ENCODE measurements at places on chromosomes 11 and 22.

DNA sequence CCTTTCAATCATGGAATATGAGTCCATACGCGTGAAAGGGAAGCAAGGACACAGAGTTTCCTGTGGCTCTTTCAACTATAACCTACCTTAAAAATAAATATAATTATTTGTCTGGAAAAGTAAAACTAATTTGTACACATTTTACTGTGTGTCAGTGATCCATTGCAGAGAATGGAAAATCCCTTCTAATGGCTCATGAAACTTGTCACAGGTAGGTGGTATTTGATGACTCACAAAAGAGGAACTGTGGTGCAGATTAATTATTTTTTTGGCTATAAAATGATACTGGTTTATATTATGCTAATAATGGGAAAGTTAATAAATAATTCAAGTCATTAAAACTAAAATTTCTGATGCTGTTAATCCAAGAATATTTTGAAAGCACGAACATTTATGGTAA, 792.2 kb downstream of the METTL15 start:
- DNase-seq = no peak

- DNase-seq = no peak
These were observed 125.6 kb downstream of the GRIK4 start for GRCh38 chr11:120637131-120637530.

GRCh38 chr11:7657306-7658025, 15.8 kb downstream of the CYB5R2 start:
- DNase-seq = no peak

DNA sequence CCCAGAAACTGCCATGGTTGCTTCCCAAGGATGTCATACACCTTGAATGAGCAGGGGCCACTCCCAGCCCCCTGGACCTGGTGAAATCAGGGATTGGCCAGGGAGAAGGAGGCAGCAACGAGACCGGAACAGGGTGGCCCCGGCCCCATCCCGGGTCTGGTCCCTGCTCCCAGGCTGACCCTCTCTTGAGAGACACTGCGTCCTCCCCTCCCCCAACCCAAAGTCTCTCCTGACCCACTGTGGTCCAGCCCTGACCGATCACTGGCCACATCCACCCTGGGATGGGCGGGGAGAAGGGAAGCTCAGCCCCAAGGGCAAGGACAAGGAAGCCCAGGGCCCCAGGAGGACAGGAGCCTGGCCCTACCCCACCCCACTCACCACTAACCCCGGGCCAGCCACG, 12.4 kb downstream of the CYTH4 start:
- no peak for DNase-seq

- no peak for DNase-seq
These were observed 24.2 kb downstream of the NCAPD3 start for GRCh38 chr11:134199531-134199930.

- DNase-seq = peak; percentile 86
These were observed 15.2 kb downstream of the PRR33 start for GRCh38 chr11:1876361-1877063.

- DNase-seq = no peak
These were observed 4.8 kb upstream of the SLC39A13 start for GRCh38 chr11:47403571-47403970.

GRCh38 chr22:46075764-46076531, 74.4 kb upstream of the PPARA start:
- peak; percentile 74 for DNase-seq

DNA sequence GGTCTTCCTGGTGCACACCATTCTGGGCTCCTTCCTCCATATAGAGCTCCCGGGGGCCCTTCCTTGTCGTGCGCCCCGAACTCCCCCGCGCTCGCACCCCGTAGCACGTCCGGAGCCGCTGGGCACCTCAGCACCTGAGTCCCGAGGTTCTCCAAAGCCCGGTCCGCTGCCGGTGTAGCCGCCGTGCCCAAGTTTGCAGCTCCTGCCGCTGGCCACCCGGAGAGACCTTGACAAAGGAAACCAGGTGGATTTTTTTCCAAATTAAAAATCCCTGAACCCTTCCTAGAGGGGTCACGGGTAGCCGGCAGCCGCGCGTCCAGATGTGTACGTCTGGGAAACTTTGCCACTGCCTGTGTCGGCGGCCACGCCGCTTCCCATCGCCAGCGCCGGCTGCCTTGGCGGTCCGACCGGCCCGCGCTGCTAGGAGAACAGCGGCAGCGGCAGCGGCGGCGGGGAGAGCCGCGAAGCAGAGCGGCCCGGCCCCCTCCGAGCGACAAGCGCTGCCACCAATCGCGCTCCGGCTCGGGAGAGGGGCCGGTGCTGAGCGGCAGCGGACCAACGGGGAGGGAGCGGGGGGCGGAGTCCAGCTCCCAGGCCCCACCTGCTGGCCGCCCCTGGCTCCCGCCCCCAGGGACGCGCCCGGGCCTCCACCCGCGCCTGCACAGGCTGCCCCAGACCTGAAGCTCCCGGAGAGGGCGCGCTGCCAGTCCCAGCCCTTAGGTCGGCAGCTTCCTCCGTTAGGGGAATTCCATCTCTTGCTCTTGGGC, at the start of gene GALNT18:
Gene GALNT18, minus strand, starts transcription at position 433 of the 767 bp plus-strand sequence.
- DNase-seq = peak; percentile 92

GRCh38 chr11:76885390-76886097, 24.8 kb downstream of the ACER3 start:
- DNase-seq = no peak

DNA sequence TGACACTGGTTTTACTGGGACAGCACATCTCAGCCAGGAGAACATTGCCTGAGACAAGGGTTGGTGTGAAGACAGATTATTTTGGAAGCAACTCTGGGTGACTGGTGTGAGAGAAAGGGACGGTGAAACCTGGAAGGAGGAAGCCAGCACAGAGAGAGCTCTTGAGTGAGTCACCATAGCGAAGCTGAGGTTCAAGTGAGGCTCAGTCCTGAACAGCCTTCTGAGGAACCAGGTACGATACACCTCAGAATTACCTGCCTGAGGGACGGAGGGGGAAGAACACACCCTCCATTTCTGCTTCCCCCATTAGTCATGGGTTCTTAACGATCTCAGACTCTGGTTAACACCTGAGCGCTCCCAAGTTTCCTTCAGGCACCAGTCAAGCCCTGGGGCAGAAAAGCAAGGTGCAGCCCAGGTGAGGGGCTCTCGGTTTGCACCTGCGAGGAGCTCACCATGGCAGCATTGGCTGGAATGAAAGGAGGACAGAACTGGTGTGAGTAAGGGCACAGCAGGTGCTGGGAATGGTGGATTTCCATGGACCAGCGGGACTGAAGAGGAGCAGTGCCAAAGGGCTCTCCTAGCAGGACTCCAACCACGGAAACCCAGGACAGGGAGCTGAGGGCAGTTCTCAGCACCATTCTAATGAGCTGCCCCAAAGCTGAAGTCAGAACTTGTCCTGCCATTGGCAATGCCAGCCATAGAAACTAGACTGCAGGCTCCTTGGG, 459.3 kb downstream of the OPCML start:
- DNase-seq = no peak

- no peak for DNase-seq
These were observed 59.1 kb upstream of the SCUBE2 start for GRCh38 chr11:9150501-9150900.

GRCh38 chr22:40345815-40346184, 500 bp upstream of the ADSL start:
- DNase-seq = peak; percentile 83

DNA sequence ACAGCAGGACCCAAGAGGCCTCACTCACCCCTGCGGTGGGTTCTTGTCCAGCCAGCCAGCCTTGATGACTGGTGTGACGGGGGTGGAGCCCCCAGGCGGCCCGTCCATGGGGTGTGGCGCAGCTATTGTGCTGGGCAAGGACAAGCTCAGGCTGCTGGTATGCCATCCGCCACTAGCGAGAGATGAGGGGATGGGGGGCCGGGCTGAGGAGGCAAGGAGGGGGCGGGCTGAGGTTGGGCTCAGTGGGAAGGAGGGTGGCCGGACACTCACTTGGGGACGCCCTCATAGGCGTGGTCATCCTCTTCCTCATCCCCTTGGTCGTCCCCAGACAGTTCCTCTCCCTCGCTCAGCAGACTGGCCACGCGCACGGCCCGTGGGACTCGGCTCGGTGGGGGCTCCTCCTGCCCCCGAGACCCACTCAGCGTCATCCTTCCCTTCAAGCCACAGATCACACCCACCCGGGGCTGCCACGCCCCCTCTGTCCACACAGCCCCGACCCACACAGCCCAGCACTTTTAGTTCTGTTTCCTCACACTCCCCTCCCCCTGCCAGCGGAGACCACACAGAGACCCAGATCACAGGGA, 38.0 kb upstream of the PDE2A start:
- peak; percentile 86 for DNase-seq

GRCh38 chr11:47183031-47183856, 3.0 kb downstream of the PACSIN3 start:
- DNase-seq = no peak

DNA sequence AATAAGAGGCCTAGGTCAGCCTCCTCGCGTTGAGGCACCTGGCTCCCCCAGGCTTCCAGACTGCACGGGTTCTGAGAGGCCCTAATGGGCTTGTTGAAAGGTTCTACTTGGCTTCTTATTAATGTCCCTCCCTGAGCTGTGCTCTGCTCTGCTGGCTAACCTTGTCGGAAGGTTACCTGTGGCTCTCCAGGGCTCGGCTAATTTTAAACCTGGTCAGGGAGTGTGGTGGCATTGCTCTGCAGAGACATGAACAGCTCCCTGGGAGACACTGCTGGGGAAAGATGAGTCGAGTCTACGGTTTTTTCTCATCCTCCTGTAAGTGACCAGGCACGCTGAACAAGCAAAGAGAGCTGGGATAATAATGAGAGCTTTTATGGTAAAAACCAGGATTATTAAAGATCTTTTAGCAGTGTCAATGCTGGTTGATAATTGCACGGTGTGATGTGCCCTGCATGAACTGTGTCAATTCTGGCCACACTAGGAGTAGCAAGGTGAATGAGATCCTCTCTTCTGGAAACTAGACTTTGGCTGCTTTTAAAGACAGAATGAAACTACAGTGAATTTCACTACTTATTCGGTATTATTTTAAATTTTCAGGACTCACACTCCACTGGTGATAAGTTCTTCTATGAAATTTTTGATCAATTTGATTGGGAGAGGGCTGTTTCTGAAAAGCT, 70.7 kb downstream of the TEAD1 start:
- DNase-seq = no peak

DNA sequence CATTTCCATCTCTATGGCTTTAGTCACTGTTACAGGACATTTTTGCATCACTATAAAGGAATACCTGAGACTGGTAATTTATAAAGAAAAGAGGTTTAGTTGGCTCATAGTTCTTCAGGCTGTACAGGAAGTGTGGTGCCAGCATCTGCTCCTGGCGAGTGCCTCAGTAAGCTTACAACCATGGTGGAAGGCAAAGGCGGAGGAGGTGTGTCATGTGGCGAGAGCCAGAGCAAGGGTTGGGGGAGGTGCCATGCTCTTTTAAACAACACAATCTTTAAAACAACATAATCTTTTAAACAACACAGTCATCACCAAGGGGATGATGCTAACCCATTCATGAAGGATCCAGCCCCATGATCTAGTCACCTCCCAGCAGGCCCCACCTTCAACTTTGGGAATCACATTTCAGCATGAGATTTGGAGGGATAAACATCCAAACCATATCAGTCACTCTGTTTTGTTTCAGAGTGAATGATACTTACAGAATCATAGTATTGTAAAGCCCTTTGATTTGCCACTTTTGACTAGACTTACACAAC, 103.3 kb downstream of the PDE3B start:
- DNase-seq = no peak

GRCh38 chr11:113774174-113774503, 647 bp upstream of the ZW10 start:
- DNase-seq = no peak

GRCh38 chr11:26865703-26866102, 128.2 kb upstream of the FIBIN start:
- no peak for DNase-seq

DNA sequence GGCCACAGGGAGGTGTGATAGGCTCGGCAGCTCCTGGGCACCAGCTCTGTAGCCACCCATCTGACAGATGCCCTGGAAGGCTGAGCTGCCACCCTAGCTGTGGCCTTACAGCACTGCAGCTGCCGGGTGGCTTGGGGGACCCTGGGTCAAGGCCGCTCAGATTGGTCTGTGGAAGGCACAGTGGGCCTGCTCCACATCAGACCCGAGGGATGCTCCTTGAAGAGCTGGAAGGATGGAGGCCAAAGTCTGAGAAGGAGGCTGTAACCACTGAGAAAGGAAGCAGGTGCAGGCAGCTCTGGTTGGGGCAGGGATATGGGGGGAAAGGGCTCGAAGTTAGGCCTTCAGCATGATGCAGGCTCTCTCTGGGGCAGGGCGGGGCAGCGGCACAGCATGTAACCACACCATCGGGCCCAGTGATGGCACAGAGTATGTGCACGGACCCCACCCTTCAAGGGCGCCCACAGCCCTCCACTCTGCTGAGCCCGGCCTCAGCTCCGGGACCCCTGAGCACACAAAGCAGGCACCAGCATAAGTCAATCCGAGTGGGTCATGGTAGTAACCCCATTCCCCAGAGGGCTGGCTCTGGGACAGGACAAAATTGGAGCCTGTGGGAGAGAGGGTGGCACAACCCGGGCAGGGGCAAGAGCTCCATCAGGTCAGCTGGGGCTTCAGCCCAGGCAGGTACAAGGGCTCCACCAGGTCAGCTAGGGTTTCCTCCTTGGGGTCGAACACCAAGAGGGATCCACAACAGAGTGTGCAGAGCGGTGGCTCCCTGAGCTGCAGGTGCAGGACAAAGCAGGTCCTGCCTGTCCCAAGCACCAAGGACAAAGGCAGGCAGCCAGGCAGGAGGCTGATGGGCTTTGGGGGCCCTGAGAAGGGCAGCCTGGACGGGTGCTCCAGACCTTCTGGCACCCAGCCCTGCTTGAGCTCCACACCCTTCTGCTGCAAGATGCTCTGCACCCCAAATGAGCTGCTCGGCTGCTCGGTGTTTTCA, 1511.1 kb downstream of the BRD1 start:
- peak; percentile 55 for DNase-seq

DNA sequence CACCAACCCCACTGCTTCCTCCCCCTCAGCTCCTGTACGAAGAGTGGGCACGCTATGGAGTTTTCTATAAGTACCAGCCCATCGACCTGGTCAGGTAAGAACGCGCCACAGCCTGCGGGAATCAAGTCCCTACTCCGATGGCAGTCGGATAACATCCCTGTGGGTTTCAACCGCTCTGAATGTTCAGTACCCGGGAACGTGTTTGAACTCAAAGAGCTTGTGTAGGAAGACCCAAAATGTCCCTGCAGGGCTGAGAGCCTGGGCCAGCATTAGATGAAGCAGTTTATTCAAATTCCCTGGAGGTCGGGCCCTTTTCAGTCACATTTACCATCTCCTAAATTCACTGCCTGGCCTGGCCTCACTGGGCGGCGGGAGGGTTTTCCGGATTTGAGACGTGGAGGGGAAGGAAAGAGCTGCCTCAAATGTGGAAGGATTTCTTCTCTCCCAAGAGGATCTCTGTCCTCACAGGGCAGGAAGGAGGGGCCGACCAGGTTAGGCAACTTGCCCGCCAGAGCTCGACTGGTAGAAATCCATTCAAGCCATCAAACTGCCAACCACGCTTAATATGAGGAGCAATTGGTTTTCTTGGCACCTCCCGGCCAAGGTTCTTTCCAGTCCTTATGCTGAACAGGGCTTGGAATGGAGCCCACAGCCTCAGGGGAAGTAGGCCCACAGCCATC, 46.3 kb downstream of the ANO1 start:
- DNase-seq = no peak
